ENCODE measurements at places on chromosomes 1 and 21.

- no peak for DNase-seq
These were observed 801 bp upstream of the GORAB start for GRCh38 chr1:170530972-170531757.

- DNase-seq, result no peak
These were observed 18.7 kb upstream of the SCMH1 start for GRCh38 chr1:41260768-41261167.

- no peak for DNase-seq
These were observed 346.9 kb upstream of the DAB1 start for GRCh38 chr1:57770772-57771171.

- no peak for DNase-seq
These were observed 17.8 kb upstream of the ADAM30 start for GRCh38 chr1:119914071-119914470.

GRCh38 chr1:72891976-72892375 lies 609.6 kb upstream of the NEGR1 start:
- no peak for DNase-seq

DNA sequence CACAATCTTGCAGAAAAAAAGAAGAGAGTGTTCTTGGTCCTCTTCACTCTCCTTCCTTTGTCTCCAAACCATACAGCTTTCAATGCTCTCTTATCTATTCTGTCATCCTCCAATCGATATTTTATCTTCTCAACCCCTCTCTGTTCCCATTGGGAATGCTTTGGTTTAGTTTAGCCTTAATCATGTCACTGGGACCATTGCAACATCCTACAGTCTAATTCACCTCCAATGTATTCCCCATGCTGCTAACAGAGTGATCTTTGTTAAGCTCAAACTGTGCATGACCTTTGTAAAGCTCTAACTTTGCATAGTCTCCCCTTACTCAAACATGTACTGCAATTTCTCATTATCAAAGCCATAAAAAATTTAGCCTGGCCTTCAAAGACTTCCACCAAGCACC lies 2.9 kb downstream of the MPL start:
- DNase-seq, result no peak

- DNase-seq, result no peak
These were observed 330.5 kb downstream of the SRGAP2C start for GRCh38 chr1:121515235-121515634.
